ENCODE measurements at places on chromosomes 7 and 10.

GRCh38 chr7:128909625-128910568 lies 612 bp downstream of the KCP start:
- peak; percentile 57 for DNase-seq

GRCh38 chr10:10986606-10987005 lies 31.1 kb upstream of the CELF2 start:
- DNase-seq = no peak

- DNase-seq = no peak
Measured at GRCh38 chr10:96309628-96310320, 5.5 kb downstream of the DNTT start.

- DNase-seq = peak; percentile 58
Measured at GRCh38 chr7:55533050-55533728, 39.1 kb downstream of the VOPP1 start.

DNA sequence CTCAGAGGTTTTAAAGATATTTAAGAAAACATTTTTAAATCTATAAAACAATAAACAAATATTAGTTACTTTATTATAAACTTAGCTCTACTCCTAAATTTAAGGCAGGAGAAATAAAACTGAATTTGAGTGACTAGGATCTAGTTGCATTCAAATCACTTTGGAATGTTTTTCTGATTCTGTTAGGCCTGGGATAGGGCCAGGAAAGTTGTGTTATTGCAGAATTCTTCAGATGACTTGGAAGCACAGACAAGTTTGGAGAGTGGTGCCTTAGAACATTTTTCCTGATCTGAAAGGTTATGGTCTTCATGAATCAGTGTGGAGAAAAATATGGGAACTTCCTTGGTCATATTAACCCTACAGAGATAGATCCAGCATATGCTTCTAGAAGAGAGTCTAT lies 15.6 kb upstream of the SLC25A13 start:
- peak; percentile 26 for DNase-seq

- DNase-seq = no peak
Measured at GRCh38 chr7:12687718-12688171, 312 bp downstream of the ARL4A start.

GRCh38 chr7:107581387-107582013 lies 1.5 kb downstream of the BCAP29 start:
- peak; percentile 2 for DNase-seq

DNA sequence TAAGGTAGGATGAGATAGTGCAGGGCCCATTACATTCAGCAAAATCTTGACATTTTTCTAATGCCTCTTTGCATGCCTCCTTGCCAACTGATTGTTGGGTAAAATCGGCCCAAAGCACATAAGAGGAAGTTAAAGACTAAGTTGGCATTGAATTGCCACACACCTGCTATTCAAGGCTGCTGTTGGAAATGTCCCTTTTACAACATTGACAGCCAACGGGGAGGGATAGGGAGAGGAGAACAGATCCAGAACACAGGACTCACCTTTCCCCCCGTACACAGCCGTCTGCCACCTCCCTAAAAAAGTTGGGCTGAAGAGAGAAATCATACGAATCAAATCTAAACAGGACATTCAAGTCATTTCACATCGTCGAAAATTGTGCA lies 695 bp downstream of the FAM237B start:
- DNase-seq = no peak
